Activated T-cell treated with anti-CD3 and anti-CD28 coated beads, Interleukin-2, amount 50 U/mL, for 72 hours (primary cell): ENCODE measurements at places on chromosomes 13 and 19. TPM values are rescaled to one million over a fixed set of nuclear protein-coding genes. Genes with fewer than 3 reads are reported as not detected.

DENND1C gene
- total RNA-seq, result 105 TPM

- no peak for DNase-seq
Measured at GRCh38 chr19:29129148-29129547, 83.8 kb downstream of the UQCRFS1 start.

DNA sequence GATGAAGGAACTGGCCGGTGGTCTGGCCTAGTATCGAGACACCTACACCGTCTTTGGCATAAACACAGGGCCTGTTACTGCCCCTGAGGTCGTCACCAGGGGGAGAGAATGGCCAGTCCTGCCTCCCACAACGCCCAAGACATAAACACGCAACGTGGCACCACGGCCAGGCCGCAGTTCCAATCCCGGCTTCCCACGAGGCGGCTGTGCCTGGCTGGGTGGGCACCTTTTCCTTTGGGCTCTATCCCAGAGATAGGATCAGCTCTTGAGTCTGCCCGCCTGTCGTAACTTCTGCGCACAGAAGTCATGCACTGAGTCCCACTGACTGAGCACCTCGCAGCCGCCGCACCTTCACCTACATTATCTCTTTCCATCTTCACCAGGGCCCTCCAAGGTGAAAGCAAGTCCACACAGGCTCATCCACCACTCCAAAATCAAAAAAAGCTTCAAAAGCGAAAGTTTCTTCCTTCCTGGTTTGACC is 1.1 kb downstream of the MIER2 start:
- DNase-seq, result no peak

- DNase-seq, result no peak
Measured at GRCh38 chr19:5623397-5624017, 624 bp downstream of the SAFB start.

GRCh38 chr19:7792281-7792680 is 29.2 kb downstream of the CLEC4M start:
- DNase-seq, result no peak

GRCh38 chr19:49849433-49850220 is 1.3 kb upstream of the PTOV1 start:
- no peak for DNase-seq

GRCh38 chr19:19214892-19215291 is 3.1 kb downstream of the NCAN start:
- DNase-seq, result peak; percentile 38

GRCh38 chr13:53885997-53886396 is 857.4 kb downstream of the OLFM4 start:
- DNase-seq, result no peak

- peak; percentile 1 for DNase-seq
Measured at GRCh38 chr19:49858088-49858985, 7.4 kb downstream of the PTOV1 start.

DNA sequence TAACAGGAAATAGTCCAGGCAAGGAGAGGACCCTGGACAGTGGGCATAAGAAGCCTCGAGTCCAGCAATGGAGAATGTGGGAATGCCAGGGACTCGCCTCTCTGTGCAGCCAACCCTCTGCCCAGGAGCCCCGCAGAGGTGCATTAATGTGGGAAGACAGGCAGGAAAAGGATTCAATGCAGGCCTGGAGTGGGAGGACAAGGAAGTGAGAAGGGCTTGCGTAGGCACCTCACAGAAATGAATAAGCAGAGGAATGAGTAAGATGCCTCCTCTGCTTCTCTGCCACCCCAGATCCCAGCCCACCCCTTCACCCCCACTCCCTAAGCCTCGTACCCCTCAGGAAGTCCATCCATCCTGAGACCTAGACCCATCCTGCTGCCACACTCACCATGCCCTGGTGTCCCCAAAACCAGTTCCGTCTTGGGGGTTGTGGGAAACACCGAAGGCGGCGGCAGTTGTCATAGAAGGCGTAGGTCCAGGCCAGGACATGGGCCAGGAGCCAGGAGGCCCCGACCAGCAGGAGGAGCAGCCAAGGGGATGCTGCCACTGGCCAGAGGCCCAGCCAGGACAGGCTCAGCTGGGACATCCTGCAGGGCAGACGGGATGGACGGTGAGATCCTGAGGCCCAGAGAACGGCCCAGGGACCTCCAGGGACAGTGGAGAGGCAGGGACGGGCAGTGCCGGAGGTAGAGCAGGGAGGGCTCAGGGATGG is 692 bp downstream of the CYP4F2 start:
- DNase-seq, result no peak

- DNase-seq, result no peak
Measured at GRCh38 chr13:109203587-109203986, 574.2 kb downstream of the MYO16 start.

LILRB4 gene
- not detected for total RNA-seq

KLK3 gene
- total RNA-seq, result not detected

ZNF865 gene
- total RNA-seq, result 12.9 TPM

DNA sequence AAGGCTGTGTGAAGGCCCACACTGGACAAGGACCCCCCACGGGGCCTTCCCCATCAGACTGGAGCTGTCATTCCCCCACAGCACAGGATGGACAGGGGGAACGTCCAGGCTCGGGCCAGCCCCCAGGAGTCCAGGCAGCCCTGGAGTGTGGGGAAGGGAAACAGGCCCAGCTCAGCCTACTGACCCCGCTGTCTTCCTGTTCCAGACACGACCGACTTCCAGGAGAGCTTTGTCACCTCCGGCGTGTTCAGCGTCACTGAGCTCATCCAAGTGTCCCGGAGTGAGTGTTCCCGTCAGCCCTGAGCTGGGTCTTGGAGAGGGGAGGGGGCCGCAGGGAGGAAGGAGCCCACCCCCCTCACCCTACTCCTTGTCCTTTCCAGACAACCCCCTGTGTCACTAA is 47.0 kb downstream of the SMIM24 start:
- DNase-seq, result no peak

MUC16 gene
- not detected for total RNA-seq

SDHAF1 gene
- 24.2 TPM for total RNA-seq

KCNN1 gene
- 0.69 TPM for total RNA-seq

DNA sequence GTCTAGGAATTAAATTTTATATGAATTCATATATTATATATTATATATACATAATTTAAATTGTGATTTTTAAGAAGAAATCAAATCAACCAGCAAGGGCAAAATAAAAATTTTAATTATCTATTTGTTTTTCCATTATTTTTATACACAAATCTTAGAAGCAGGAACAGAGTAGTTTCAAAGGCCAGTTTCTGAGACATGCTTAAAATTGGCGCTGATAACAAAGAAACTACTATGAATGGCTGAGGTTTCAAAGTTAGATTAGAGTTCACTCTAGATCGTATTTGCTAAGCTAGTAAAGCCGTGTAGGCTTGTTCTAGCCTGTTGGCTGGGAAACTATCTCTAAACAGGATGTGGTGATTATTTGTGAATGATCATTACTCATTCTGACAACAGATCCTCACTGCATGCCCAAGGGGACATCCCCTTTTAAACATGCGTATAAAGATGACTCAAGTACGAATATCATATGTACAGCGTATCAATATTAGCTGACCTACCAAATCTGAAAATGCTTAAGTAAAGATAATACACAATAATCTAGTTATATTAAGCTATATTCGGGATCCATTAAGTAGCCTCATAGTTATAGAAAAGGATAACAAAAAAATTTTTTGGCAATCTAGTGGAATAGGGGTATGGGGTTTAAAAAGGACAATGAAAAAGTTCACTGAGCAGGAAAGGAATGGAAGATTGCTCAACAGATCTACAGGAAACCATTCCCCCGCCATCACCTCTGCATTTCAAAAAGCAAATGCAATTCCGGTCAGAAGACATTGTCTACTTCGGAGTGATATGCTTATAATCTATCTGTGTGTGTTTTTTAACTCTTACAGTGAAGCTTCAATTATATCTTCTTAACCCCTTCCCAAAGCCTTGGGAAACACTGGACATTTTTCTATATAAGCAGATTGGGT is 150.1 kb downstream of the SHISA2 start:
- DNase-seq, result peak; percentile 50

PSG6 gene
- total RNA-seq, result not detected

- DNase-seq, result no peak
Measured at GRCh38 chr19:7674010-7675005, 2.6 kb upstream of the MCEMP1 start.

DNA sequence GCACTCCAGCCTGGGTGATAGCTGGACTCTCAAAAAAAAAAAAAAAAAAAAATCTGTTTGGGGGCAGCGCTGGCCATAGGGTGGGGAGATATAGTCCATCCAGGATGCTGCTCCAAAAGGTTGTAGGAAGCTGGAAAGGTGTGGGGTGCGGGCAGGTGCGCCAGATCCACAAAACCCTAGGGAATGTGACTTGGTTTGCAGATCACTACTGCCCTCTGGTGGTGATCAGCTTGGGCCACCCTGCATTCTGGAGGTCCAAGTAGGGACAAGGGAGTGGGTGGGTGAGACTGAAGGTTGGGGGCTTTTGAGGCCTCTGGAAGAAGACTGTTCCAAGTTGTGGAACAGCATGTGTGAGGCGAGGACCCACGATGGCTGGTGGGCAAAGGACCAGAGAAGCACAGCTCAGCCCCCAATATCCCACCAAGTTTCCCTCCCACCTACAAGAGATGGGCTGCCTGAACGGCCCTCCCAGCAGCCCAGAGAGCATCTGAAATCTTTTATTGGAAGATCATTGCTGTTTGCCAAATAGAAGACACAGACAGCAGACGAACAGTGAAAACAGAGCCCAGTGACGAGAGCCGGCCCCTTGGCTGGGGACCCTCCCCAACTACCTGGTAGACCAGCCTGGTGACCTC is 10.4 kb upstream of the TYK2 start:
- DNase-seq, result peak; percentile 63

GRCh38 chr13:66994517-66995202 is 235.5 kb downstream of the PCDH9 start:
- DNase-seq, result no peak

GZMM gene
- 23.5 TPM for total RNA-seq

DNA sequence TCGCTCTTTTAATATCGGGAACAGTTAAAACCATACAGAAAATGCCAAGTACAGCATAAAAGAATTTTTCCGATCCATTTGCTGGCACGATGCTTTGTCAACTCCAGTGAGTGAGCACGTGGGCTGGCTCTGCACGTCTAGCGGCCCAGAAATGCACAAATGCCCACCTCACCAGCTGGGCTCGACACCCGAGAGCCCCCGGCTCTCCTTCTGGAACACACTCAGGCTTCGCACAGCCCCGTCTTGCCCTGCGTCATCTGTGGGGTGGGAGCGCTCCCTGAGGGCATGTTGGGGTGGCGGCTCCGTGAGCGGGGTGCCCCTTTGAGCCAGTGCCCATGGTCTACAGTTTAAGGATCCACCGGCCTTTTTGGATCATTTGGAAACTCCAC is 24.5 kb downstream of the ATP4B start:
- DNase-seq, result no peak

DNA sequence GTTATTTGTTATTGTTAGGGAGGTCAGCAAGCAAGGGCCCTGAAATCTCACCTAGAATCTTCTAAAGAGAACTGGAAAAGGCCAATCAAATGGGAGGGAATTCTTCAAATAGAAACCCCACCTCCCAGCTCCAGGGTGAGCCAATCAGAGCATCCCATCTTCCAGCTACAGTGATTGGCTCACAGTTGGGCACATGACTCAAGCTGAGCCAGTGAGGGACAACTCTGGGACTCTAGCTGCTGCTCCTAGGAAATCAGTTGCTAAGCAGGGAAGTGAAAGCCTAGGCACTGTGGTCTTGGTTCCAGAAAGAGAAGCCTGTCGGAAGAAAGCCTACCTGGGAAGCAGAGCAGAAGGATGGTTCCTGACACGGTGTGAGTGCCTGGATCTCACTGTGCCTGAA is 13.4 kb downstream of the TM6SF2 start:
- DNase-seq, result no peak

- DNase-seq, result no peak
Measured at GRCh38 chr13:99911965-99912566, 59.5 kb downstream of the ZIC5 start.

- DNase-seq, result no peak
Measured at GRCh38 chr13:23871616-23872220, 17.5 kb downstream of the MIPEP start.

- no peak for DNase-seq
Measured at GRCh38 chr13:39596176-39596575, 6.8 kb downstream of the LHFPL6 start.

- no peak for DNase-seq
Measured at GRCh38 chr13:25232937-25233515, 54.3 kb downstream of the MTMR6 start.

ZNF506 gene
- 66.0 TPM for total RNA-seq

- peak; percentile 21 for DNase-seq
Measured at GRCh38 chr13:36998624-36999041, 507 bp downstream of the ALG5 start.

DNA sequence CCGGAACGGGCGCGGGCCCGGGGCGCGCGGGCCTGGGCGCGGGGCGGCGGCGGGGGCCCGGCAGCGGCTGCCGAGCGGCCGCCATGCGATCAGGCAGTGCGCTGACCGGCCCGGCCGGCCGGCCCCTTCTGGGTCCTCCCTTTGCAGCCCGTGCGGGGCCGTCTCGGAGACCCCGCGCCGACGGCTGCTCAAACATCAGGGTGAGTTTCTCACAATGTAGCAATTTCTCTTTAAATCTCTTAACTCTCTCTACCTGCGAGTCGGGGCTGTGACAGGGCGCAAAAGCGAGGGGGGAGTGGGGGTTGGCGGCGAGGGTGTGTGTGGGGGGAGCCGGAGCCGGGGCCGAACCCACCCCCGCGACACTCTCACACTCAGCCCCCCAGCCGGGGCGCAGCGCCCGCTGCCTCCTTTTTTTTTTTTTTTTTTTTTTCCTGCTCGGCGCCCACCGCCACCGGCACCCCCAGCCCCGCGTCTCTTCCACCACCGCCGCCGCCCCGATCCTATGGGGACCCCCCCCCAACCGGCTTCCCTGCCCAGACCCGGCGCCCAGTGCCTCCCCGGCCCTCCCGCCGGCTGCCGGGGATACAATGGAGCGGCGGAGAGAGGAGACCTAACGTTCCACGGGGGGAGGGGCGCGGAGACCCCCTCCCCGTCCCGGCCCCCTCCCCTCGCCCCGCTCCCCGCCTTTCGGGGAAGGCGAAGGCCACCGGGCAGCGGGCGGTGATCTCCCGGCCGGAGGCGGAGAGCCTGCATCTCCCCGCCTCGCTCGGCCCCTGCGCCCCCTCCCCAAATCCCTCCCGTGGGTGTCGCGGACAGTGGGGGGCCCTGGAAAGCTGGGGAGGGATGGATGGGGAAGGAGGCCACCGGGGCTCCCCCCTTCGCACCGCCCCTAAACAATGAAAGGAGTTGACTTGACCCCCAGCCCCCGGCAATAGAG is at the start of gene BICRA:
BICRA (plus strand) TSS at position 166 of the 937 bp plus-strand sequence. CDS start 64,441 bp downstream, outside the sequence.
- DNase-seq, result peak; percentile 88

DNA sequence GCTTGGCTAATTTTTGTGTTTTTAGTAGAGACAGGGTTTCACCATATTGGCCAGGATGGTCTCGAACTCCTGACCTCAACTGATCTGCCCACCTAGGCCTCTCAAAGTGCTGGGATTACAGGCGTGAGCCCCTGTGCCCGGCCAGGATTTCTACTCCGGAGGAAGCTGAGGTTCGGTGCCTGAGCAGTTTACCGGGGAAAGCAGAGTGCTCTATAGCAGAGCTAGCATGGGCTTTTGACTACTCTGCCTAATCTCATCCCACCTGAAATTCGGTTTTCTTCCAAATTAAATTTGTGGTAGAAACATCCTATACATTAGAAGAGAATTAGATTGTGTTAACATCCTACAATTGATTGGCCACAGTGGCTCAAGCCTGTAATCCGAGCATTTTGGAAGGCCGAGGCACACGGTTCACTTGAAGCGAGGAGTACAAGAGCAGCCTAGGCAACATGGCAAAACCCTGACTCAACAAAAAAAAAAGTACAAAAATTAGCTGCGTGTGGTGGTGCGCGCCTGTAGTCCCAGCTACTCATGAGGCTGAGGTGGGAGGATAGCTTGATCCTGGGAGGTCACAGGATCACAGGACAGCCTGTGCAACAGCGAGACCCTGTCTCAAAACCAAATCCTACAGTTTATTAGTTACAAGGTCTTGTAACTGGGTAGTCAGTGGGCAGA is 1.6 kb downstream of the RPL13A start:
- no peak for DNase-seq

KISS1R gene
- total RNA-seq, result 1.0 TPM

FCGBP gene
- total RNA-seq, result 13.4 TPM
